ENCODE measurements at places on chromosomes 3 and 15. TPM values are rescaled to one million over a fixed set of nuclear protein-coding genes. Genes with fewer than 3 reads are reported as not detected.

- DNase-seq = peak; percentile 17
Measured at GRCh38 chr3:136070334-136070733, 104.8 kb downstream of the PPP2R3A start.

- no peak for DNase-seq
Measured at GRCh38 chr15:60899322-60899966, 329.7 kb downstream of the RORA start.

DNA sequence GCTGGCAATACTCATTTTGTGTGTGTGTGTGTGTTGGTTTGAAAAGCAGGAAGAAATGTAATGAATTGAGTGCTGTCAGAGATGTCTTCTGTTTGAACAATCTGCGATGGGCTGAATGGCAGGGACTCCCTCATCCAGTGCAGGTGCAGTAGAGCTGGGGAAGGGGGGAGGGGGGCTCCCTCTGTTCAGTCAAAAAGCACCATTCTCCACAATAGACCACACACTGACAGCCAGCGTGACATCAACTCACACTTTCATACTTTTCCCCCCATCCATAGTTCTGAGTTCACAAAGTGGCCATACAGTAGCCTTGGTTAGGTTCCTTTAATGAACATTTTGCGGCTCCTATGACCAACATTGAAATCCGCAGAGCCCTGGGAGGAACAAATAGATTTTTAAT, 10.4 kb downstream of the SOX2 start:
- DNase-seq = no peak

GRCh38 chr3:72339670-72340030, 508.6 kb downstream of the SHQ1 start:
- no peak for DNase-seq

- no peak for DNase-seq
Measured at GRCh38 chr3:45938043-45938435, 5.2 kb upstream of the CXCR6 start.

- DNase-seq = no peak
Measured at GRCh38 chr3:93969443-93969842, 4.3 kb downstream of the PROS1 start.

DNA sequence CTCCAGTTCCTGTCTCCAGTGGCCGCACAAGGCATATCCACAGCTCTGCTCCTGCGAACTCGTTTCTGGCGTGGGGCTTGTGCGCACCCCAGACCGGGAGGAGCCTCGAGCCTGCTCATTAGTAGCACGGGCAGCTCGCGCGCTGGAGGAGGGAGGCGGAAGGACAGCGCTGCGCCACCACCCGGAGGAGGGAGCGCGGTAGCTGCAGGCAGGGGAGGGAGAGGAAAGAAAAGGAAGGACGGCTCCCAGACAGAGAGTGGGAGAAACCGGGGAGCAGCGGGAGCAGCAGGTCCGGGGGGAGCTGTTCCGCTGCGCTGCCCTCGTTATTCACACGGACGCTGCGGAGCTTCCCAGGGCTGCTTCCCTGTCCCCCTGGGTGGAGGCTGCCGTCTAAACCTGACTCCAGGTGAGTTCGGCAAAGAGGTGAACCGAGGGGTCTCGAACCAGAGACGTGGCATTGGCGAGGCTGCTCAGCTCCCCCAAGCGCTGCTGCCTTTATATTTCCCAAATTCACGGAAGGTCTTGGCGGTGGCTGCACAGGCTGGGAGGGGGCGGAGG, 121.3 kb upstream of the ZNF717 start:
- peak; percentile 73 for DNase-seq

GRCh38 chr3:185175370-185175987, 22.6 kb upstream of the C3orf70 start:
- peak; percentile 92 for DNase-seq

- no peak for DNase-seq
Measured at GRCh38 chr3:104178680-104179079, 1188.0 kb upstream of the ALCAM start.

DNA sequence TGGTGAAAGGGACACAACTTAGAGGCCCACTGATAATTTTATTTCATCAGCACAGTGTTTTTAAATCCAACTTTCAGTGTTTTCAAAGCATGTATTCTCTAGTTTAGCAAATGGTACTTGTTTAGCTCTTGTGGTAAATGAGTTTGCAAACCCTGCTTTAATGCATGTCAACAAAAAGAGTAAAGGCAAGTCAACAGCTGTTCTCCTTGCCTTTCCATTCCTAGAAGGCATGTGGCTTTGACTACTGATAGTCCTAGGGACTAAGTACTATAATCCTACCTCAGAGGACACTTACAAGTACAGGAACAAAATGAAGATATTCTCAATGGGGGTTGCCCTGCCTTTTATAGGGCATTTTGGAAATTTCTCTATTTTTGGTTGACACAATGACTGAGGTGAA, 13.1 kb downstream of the NPTN start:
- no peak for DNase-seq

DNA sequence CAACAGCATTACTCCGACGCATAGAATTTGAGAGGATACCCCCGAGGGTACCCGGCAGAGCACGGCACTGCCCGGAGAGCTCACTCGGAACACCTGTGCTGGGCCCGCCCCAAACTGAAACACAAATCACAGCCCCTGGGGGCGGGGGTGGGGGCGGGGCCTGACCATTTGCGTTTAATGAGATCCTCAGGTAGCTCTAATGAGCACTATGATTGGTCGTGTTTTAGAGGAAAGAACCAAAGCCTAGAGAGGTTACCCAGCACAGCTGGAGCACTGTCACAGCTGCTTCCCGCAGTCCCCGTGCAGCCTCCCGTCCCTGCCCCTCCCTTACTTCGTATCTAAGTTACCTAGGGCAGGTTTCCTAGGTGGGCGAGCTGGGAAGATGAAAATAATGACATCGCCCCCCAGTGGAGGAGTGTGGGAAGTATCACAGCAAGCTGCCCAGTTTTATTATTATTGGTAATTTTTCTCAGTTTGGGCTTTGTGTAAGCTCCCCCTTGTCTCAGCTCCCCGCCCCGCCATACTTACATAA, 187.1 kb downstream of the PDE8A start:
- DNase-seq = peak; percentile 17

- no peak for DNase-seq
Measured at GRCh38 chr3:25618028-25618427, 46.7 kb downstream of the TOP2B start.

GRCh38 chr3:124295362-124295761, 303.4 kb upstream of the ROPN1 start:
- no peak for DNase-seq

DNA sequence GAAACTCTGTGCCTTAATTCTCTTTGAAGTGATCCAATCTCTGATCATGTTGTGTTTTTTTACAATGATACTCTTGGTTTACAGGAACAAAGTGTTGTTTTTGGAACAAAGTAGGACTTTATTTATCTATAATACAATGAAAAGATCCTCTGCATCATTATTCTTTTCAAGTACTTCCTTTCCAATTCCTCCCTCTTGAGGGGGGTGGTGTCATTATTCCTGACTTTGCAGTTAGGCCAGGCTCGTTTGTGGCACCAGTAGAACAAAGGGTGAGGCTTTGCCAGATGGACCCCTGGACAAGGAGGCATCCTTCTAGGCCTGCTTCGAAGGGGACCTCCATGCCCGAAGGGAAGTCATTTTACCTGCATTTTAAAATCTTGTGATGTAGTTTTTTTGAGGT, 41.7 kb upstream of the ZBTB38 start:
- no peak for DNase-seq

GRCh38 chr3:150528354-150528797, 17.9 kb downstream of the SERP1 start:
- no peak for DNase-seq

DNA sequence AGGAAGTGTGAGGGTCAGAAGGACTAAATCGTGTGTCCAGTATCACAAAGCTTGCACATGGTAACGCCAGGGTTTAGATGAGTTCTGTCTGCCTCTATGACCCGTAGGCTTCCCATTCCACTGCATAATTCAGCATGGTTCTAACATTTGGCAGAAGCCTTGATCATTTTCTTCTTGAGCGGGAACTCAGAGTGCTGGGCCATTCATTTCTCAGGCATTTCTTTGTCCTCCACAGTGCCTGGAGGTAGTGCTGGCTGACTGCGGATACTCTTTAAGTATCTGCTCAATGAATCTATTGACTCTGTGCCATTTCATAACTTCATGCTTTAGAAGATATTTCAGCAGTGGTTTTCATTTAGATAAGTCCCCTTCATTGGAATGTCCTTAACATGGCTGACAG, 370.2 kb downstream of the EPHB1 start:
- no peak for DNase-seq

GRCh38 chr3:70612920-70613319, 300.5 kb upstream of the MDFIC2 start:
- no peak for DNase-seq

- no peak for DNase-seq
Measured at GRCh38 chr15:85606738-85607137, 188.0 kb downstream of the KLHL25 start.

DNA sequence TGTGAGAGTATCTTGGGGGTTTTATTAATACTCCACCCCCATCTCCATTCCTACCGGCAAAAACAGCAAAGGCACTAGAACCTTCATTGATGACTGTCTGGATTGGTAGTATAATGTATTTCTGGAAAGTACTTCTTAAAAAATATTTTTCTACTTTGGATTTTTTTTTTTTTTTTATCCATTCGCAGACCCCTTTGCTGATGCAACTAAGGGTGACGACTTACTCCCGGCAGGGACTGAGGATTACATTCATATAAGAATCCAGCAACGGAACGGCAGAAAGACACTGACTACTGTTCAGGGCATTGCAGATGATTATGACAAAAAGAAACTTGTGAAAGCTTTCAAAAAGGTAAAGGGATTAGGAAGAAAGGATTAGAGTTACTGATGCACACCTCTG, 1.2 kb downstream of the EIF1B start:
- peak; percentile 23 for DNase-seq

GRCh38 chr3:171768281-171768900, 41.9 kb downstream of the PLD1 start:
- DNase-seq = no peak

- DNase-seq = no peak
Measured at GRCh38 chr3:151879679-151880415, 6.4 kb downstream of the SUCNR1 start.

DNA sequence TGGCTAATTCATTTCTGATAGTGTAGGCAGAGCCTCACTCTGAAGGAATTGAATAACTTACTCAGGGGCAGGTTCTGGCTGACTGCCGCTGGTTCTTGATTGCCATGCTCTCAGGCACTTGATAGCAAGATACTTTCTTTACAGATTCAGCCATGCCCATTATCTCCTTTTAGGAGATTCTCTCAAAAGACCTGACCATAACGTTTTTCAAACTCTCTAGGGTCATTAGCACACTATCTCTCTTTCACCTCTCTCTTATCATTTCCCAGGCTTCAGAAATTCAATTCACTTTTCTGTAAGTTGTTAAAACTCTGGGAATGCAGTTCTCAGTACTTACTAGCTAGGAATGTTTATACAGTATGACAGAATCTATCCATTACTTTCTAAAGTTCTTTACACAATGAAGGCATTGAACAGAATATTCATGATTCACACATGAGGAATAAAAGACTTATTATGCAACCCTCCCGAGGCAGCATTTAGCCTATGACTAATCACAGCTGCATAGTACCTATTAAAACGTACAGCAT, 850.3 kb upstream of the CADM2 start:
- peak; percentile 1 for DNase-seq

Gene MRAS
- total RNA-seq = 22.6 TPM

Gene MYZAP
- total RNA-seq = not detected

Gene TTC23
- total RNA-seq = 68.1 TPM

Gene SLC15A2
- total RNA-seq = 12.0 TPM

Gene RAB11A
- total RNA-seq = 54.2 TPM

Gene ALPK3
- 7.9 TPM for total RNA-seq

Gene AHSG
- not detected for total RNA-seq

Gene SETD5
- total RNA-seq = 76.3 TPM

Gene P2RY12
- 8.9 TPM for total RNA-seq

Gene ADIPOQ
- total RNA-seq = 3.9 TPM

Gene NPAP1
- 2.4 TPM for total RNA-seq

Gene PXK
- total RNA-seq = 47.9 TPM

Gene NLGN1
- total RNA-seq = 8.7 TPM

Gene PRKAR2A
- total RNA-seq = 24.3 TPM

Gene B3GALNT1
- 18.3 TPM for total RNA-seq
